WTC11 (cell line): ENCODE measurements at places on chromosomes 3 and 15.

DNA sequence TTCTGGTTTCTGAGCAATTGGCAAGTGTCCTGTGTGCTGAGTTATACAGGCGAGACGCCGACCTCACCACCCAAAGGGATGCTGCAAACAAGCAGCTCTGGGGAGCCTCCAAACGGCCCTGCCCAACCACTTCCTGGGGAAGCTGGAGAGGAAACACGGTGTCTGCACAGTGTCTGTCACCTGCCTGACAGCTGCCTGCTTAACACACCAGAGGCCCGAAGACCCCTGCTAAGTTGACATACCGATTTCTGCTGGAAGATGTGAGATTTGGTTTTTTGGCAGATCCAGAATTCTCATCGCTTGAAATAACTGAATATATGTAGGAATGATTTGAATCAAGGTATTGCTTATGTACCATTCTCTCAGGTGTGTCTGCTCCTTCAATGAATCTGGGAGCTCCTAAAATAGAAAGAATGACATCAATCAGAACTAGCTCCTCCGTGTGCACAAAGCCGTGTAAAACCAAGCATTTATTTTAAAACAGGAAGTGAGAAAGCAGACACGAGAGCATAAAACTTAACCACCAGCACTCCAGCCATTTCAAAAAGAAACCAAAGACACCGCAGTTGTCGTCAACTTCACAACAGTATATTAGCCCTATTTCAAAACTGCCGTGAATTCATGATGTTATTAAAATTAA, 27.2 kb downstream of the LRRC2 start:
- DNase-seq, result no peak

DNA sequence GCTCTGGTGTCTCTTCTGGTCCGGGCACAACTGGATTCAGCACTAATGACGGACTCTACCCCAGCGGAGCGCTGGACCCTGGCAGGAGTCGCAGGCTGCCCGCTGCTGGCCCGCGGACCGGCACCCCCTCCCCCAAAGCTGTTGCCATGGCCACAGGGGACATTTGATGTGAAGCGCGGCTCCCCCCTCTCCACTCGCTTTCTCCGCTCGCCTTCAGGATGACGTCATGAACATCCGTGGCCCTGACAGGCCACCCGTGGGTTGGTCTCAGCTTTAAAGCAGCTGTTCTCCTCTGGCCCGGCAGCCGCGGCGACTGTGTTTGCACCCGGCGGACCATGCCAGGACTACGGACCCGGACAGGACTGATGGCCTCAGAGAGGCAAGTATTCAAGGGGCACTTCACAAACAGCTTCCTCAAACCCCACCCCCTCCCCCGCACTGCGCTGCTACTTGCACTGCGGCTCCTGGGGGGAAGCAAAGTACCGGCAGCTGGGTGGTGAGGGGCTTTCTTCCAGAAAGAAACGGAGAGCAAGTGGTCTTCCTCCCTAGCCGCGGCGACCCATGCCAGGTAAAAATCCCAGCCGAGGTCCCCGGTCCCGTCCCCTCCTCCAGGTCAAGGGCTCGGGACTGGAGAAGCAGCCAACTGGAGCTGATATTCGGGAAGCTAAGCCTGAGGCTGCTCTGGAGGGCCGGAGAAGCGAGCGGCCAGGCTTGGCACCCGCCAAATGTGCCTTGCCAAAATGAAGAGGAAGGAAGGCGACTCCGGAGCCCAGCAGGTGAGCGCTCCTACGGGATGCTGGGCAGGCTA, 16.6 kb upstream of the AEN start:
- DNase-seq, result no peak

- DNase-seq, result peak; percentile 43
Observed at GRCh38 chr3:107117922-107118536, 259.2 kb upstream of the CCDC54 start.

GRCh38 chr15:64236156-64236894, 73.5 kb upstream of the PPIB start:
- DNase-seq, result no peak

- DNase-seq, result no peak
Observed at GRCh38 chr3:18809640-18810305, 338.5 kb upstream of the KCNH8 start.

- no peak for DNase-seq
Observed at GRCh38 chr15:64249406-64249805, 86.6 kb upstream of the PPIB start.

GRCh38 chr3:9422712-9423424, 25.5 kb downstream of the SETD5 start:
- DNase-seq, result no peak

- no peak for DNase-seq
Observed at GRCh38 chr3:46746711-46747110, 29.0 kb upstream of the PRSS50 start.

- DNase-seq, result no peak
Observed at GRCh38 chr3:46334741-46335478, 19.0 kb upstream of the CCR2 start.

GRCh38 chr3:184135149-184135910, at the start of gene EIF2B5:
Gene EIF2B5 (plus strand): TSS chr3:184135358. CDS start chr3:184135386, 28 bp downstream.
- peak; percentile 89 for DNase-seq

- DNase-seq, result no peak
Observed at GRCh38 chr3:34972481-34972880, 666.8 kb upstream of the ARPP21 start.

GRCh38 chr3:90018779-90019178, 911.4 kb downstream of the EPHA3 start:
- DNase-seq, result no peak

DNA sequence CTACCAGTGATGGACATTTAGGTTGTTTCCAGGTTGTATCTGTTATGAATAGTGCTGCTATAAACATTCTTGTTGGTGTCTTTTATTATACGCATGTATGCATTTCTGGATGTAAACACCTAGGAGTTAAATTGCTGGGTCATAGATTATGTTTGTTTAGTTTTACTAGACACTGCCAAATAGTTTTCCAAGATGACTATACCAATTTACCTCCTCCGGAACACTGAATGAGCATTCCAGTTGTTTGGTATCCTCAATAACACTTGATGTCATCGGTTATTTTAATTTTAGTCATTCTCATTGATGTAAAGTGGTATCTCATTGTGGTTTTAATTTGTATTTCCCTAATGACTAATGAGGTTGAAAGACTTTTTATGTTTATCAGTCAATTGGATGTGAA, 36.6 kb upstream of the ARID3B start:
- DNase-seq, result no peak

GRCh38 chr3:97763586-97764406, 762 bp upstream of the ARL6 start:
- peak; percentile 16 for DNase-seq

- no peak for DNase-seq
Observed at GRCh38 chr3:193499801-193500485, 54.8 kb downstream of the ATP13A4 start.
